Cerebellar cortex (tissue), 1 donor: ENCODE measurements at places on chromosomes 7 and 10.

DNA sequence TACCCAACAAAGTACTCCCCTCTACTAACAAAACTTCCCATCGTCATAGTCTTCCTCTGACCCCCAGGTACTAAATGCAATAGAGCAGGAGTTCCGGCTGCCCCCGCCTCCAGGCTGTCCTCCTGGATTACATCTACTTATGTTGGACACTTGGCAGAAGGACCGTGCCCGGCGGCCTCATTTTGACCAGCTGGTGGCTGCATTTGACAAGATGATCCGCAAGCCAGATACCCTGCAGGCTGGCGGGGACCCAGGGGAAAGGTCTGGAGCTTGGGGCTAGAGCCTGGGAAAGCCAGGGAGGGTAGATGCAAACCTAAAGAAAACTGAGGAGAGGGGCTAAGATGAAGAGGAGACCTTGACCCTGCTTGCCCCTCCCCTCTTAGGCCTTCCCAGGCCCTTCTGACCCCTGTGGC is 15.3 kb downstream of the EPHB6 start:
- DNase-seq, result no peak

DNA sequence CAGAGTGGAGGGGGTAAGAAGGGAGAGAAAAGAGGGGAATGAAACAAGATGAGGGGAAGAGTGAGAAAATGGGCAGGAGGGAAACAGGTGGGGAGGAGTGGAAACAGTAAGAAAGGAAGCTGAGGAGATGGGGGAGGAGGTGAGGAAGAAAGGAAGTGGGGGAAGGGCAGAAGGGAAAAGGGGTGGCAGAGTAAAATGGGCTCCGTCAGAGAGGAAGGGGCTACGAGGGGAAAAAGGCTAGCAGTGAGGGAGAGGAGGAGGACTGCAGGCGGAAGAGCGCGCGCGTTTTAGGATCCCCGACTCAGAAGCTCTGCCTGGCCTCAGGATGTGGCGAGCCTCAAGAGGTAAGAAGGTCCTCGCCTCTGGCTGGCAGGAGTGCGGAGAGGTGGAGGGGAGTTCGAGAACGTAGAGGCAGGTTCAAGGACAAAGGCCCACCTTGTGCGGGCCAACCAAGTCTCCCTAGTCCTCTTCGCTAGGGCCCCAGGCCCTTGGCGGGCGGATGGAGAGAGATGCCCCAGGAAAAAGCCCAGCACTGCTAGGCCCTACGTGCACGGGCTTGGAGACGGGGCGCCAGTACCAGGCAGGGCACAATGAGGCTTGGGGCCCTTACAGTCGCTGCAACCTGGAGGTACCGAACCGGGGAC is 5.8 kb upstream of the NKX2-3 start:
- DNase-seq, result no peak

- DNase-seq, result no peak
Observed at GRCh38 chr10:68423522-68423921, 16.4 kb upstream of the RUFY2 start.

GRCh38 chr10:119687192-119688032 is 36.2 kb downstream of the BAG3 start:
- DNase-seq, result peak; percentile 28

- no peak for DNase-seq
Observed at GRCh38 chr7:110317541-110318265, 773.2 kb upstream of the LRRN3 start.

DNA sequence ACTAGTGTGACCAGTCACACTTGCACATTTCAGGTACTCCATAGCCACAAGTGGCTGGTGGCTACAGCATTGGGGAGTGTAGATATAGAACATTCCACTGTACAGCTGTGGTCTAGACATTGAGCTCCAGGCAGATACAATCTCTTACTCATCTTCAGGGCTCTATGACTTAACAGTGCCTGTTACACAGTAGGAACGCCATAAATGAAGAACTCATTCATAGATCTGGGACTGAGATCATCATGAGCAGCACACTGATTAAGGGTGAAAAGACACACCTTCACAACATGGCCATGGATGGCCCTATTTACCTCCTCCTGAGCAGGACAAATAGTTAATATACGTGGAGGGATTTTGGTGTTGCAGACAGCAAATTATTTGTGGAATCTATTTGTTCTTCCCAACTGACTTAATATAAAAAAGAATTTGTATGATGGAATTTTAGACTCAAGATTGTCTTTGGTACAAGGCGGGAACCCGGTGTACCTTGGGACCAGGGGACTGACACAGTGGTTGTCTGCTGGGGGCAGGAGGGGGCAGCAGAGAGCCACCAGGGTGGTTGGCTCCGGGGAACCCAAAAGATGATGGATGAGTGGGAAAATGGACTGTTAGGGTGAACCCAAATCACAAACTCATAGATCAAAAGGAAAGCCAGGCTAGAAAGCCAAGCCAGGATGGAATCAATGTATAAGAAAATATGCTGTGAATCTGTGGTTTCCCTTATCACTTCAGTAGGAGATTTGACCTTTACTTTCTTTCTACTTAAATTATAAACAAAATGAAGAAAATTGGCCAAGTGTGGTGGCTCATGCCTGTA is 24.3 kb upstream of the CPA2 start:
- DNase-seq, result peak; percentile 7

DNA sequence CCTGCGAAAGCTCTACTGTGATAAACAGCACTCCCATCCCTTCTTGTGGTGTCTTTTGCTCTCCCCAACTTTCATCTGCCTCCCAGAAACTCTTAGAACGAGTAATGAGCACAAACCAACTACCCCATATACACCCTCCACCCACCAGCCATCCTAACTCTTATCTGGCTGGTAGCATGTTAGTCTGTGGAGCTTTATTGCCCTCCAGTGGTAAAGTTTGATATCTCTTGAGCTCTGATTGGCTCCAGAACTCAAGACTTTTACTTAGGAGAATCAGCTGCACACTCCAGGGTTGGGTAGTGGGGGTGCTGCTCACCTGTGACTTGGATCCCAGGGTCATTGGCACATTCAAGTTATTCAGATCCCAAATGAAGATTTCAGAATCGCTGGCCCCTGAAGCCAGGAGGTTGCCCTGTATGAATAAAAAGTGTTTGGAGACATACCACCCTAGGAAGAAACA is 10.9 kb downstream of the SEC31B start:
- peak; percentile 34 for DNase-seq

DNA sequence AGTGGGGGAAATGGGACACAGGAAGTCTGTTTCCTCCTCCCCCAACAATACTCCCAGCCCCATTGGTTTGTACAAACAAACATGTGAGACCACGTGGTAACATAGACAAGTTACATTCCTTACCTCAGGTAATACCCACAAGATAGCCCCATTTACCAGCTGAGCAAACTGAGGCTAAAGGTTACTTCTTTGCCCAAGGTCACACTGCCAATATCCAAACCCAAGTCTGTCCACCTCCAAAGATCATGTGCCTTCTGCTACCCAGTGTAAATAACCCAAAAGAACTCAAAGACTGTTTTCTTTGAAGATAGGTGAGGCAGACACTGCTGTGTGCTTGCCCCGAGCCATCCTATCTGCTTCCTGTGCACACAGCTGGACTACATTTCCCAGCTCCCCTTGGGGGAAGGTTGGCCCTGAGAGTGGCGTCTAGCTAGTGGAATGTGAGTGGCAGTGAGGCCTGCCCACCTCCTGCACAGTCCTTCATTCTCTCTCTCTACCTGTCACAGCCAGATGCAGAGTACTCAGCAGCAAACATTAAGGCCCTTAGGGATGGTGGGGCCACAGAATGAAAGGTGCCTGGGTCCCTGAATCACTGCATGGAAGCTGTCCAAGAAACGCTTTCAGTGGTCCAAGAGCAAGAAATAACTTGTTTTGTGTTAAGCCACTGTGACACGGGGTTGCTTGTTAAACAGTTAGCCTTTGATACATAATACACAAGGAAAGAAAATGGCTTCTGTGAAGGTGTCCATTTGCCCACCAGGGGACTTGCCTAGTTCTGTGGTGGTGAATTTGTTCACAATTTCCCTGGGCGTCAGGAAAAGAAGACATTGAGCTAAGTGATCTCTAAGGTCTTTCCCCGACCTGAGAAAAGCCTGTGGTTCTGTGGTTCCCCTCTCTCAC is 257.7 kb upstream of the NFE2L3 start:
- DNase-seq, result peak; percentile 85

GRCh38 chr10:30092151-30092790 is 32.9 kb upstream of the JCAD start:
- DNase-seq, result no peak

DNA sequence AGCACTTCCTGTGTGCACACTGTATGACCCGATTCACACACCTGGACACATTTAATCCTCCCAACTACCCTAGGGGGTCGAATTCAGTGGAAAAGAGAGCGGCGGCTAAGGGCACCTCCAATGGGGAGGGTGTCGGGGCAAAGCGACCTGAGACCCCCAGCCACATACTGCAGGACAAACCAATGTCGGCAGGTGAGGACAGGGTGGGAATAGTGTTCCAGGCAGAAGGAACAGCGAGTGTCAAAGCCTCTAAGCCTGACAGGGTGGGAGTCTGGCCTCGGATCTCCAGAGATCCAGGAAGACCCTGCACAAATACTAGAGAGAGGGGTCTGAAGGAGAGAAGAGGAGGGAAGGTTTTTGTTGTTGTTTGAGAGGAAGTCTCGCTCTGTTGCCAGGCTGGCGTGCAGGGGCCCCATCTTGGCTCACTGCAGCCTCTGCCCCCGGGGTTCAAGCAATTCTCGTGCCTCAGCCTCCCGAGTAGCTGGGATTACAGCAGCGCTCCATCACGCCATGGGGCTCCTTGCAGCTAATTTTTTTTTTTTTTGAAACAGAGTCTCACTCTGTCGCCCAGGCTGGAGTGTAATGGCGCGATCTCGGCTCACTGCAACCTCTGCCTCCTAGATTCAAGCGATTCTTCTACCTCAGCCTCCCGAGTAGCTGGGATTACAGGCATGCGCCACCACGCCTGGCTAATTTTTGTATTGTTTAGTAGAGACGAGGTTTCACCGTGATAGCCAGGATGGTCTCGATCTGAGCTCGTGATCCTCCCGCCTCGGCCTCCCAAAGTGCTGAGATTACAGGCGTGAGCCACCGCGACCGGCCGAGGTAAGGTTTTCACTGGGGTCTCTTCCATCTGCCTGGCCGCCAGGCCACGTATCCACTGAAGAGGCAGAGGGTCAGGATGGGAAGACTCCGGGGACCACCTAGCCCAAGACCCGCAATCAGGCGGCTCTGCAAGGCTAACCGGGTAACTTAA is 1.2 kb upstream of the ARPC1B start:
- no peak for DNase-seq

GRCh38 chr7:93310346-93310745 is 78.2 kb downstream of the VPS50 start:
- no peak for DNase-seq
